ENCODE measurements at places on chromosomes 3 and 15. TPM values are rescaled to one million over a fixed set of nuclear protein-coding genes. Genes with fewer than 3 reads are reported as not detected.

DNA sequence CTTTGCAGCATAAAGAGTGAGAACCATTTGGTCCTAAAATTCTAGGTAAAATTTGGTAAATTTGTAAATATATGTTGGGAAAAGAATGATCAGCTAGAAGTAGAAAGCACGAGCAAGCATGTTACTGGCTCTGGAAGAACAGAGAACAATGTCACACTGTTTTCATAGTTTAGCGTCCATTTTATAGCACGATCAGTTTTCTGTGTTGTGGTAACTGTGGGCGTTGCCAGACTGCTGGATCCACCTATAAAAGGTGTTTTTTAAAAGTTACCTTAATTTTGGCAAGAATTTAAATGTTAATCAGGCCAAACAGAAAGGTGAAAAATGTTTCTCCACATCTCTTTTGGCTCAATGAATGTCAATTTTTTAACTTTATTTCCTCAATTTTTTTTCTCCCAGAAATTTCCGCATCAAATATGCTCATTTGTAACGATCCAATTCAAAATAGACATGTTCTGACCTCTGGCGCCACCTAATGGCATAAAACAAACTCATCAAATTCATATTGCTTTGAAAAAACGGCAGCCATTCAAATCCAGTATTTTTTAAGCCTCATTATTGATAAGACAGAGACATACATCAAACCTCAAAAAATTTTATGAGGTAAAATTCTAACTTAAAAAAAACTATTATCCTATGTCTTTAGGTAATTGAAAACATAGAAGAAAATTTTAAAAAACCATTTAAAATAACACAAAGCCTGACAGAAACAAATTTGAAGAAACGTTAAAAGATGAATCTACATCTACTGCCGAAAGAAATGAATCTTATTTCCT lies 5.5 kb upstream of the GP5 start:
- no peak overlapping the region for H3K27ac ChIP-seq
- no peak overlapping the region for H3K4me3 ChIP-seq
- H3K36me3 ChIP-seq, result peaks cover 35% of the 10 kb centered on the region
- DNase-seq, result no peak
- no peaks in the 10 kb centered on the region for H3K27me3 ChIP-seq
- no peaks in the 10 kb centered on the region for H3K4me1 ChIP-seq

Gene COPS2
- 57.1 TPM for total RNA-seq

GRCh38 chr3:183317886-183318865 lies 65.1 kb downstream of the B3GNT5 start:
- no peaks in the 10 kb centered on the region for H3K4me1 ChIP-seq
- no peak for DNase-seq
- no peaks in the 10 kb centered on the region for H3K36me3 ChIP-seq
- no peak overlapping the region for H3K27ac ChIP-seq

Gene DCLK3
- 15.0 TPM for total RNA-seq

DNA sequence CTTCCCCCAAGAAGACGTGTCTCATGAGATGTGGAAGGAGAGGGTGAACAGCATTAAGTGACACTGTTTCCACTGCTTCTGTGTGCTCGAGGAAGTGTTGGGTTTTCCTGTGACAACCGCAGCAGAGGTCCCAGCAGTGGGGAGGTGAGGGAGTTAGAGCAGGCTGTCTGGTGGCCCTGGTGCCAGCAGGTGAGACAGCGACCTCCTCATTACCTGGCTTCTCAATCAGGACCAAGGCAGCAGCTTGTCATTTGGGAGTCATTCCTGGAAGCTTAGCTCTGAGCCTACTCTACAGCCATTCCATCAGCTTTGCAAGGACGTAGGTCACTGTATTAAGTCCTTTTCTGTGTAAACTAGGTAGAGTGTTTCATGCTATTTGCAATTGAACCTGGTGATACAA lies 63.3 kb upstream of the RGMA start:
- peak overlapping the region; percentile 55 for H3K27ac ChIP-seq
- no peaks in the 10 kb centered on the region for H3K4me1 ChIP-seq
- H3K27me3 ChIP-seq, result no peaks in the 10 kb centered on the region
- no peaks in the 10 kb centered on the region for H3K36me3 ChIP-seq
- DNase-seq, result no peak

- DNase-seq, result no peak
- H3K27ac ChIP-seq, result no peak overlapping the region
- no peaks in the 10 kb centered on the region for H3K36me3 ChIP-seq
- H3K4me1 ChIP-seq, result no peaks in the 10 kb centered on the region
These were observed 397.7 kb upstream of the LMCD1 start for GRCh38 chr3:8103954-8104353.

- no peak overlapping the region for H3K4me3 ChIP-seq
- no peaks in the 10 kb centered on the region for H3K27me3 ChIP-seq
- DNase-seq, result no peak
- no peak overlapping the region for H3K27ac ChIP-seq
- no peaks in the 10 kb centered on the region for H3K36me3 ChIP-seq
These were observed 11.3 kb upstream of the TRANK1 start for GRCh38 chr3:36956155-36956554.

DNA sequence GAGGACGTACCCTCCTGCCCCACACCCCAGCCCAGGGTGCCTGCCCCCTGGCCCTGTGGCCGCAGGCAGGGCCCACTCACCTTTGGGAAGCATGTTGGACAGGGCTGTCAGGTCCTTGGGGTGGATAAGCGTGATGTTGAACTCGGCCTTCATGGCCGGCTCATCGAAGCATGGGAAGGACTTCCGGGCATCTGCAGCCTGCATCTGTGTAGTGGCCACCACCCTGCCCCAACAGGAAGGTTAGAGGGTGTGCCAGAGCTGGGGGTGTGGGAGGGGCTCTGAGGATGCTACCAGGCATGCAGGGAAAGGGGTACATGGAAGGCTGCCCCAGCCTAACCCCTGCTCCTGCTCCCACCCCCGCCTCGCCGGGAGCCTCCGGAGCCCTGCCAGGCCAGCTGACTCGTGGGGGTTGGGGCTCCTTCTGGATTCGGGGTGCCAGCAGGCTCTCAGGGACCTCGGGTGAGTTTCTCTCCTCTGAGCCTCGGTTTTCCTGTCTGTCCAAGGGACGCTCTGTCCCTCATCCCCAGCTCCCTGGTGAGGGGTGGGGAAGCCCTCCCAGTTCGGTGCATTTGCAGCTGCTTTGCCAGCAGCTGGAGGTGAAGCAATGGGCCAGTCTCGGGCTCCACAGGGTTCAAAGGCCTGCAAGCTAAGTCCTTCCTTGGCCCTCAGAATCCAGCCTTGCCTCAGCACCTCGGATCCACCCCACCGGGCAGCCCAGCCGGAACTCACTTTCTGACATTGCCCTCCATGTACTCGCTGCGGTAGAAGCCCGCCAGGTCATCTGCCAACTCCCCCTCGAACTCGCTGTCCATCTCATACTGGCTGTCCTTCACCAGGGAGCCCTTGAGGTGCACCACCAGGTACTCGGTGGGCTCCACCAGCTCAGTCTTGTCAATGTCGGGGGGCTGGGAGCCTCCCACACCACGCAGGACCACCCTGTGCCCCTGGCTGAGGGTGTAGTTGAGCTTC lies 9.1 kb downstream of the ANPEP start:
- no peaks in the 10 kb centered on the region for H3K27me3 ChIP-seq
- DNase-seq, result no peak
- H3K4me1 ChIP-seq, result no peaks in the 10 kb centered on the region
- H3K36me3 ChIP-seq, result no peaks in the 10 kb centered on the region
- H3K4me3 ChIP-seq, result no peak overlapping the region

DNA sequence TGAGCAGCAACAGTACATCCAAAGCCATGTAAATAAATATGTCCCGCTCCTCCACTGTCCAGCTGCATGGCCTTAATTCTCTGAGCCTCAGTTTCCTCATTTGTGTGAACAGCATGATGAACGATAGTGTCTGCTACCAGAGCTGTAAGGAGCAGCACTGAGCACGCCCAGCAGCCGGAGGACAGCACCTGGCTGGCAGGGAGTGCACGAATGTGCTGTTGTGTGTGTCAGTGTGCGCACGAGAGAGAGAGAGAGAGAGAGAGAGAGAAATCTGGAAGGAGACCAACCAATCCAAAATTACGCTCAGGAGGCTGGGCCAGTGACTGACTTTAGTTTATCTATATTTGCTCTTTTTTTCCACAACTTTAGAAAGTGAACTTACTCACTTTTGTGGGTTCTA lies 26.6 kb upstream of the PLXNA1 start:
- no peak for DNase-seq
- H3K36me3 ChIP-seq, result no peaks in the 10 kb centered on the region
- H3K27ac ChIP-seq, result no peak overlapping the region
- H3K4me3 ChIP-seq, result no peak overlapping the region
- no peaks in the 10 kb centered on the region for H3K27me3 ChIP-seq

Gene ZNF774
- 2.9 TPM for total RNA-seq

Measured in tibial nerve (tissue), 4 donors.